H7 (cell line): ENCODE measurements at places on chromosomes 3 and 15. TPM values are rescaled to one million over a fixed set of nuclear protein-coding genes. Genes with fewer than 3 reads are reported as not detected.

The CPA3 gene
- total RNA-seq: not detected in 2 replicates

The PLA1A gene
- total RNA-seq: not detected in 2 replicates

- no peak for DNase-seq
Observed at GRCh38 chr3:39286771-39287170, 6.9 kb upstream of the CX3CR1 start.

The CA12 gene
- total RNA-seq: 0.70 and 1.9 TPM in 2 replicates

DNA sequence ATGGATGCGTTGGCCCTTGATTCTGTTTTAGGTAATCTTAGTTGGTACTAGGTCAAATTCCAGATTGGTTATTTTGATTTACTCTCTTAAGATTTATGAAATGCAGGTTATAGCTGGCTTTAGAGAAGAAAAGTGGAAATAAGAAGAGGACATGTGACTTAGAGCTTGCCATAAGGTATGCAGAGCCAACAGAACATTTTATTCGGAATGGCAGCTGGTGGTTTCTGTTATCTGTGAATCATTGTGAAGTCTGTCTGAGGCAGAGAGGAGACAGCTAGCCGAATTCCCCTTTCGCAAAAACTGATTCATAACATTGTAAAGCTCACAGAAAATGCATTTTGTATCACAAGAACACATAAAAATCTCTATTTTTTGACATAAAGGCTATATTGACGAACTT, 82.1 kb downstream of the FILIP1L start:
- no peak for DNase-seq

The FGF12 gene
- 9.6 and 12.6 TPM in 2 replicates for total RNA-seq

The ITPKA gene
- total RNA-seq: 0.07 and 0.52 TPM in 2 replicates

- no peak for DNase-seq
Observed at GRCh38 chr3:17823036-17823435, 80.6 kb upstream of the TBC1D5 start.

The SRGAP3 gene
- 5.0 and 5.3 TPM in 2 replicates for total RNA-seq

GRCh38 chr15:70278644-70279043, 180.9 kb upstream of the TLE3 start:
- no peak for DNase-seq

The DNAJB8 gene
- total RNA-seq: not detected in 2 replicates

- peak; percentile 72 for DNase-seq
Observed at GRCh38 chr3:32240159-32240545, 1.7 kb downstream of the CMTM8 start.

DNA sequence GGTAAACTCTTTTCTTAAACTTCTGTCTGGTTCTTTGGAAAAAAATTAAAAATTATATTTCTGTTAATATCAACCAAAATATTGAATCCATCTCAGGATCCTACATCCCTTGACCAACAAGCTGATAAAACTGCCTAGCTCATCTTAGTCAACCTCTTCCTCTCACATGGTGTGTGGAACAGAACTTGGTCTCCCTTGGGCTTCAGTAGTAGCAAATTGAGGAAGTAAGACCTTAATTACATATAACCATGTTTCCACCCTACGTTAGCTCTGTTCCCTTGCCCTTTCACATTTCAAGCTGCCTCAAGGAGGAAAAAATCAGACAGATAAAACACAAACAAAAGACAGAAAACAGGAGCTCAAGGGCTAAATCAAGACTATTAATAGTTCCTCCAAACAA, 116.4 kb downstream of the GREM1 start:
- DNase-seq: no peak

- DNase-seq: no peak
Observed at GRCh38 chr3:33186524-33187367, 31.9 kb downstream of the SUSD5 start.
